ENCODE measurements at places on chromosomes 1 and 21. TPM values are rescaled to one million over a fixed set of nuclear protein-coding genes. Genes with fewer than 3 reads are reported as not detected.
A peak's percentile ranks its signal among the peaks of the same experiment; 100 is the strongest.

DNA sequence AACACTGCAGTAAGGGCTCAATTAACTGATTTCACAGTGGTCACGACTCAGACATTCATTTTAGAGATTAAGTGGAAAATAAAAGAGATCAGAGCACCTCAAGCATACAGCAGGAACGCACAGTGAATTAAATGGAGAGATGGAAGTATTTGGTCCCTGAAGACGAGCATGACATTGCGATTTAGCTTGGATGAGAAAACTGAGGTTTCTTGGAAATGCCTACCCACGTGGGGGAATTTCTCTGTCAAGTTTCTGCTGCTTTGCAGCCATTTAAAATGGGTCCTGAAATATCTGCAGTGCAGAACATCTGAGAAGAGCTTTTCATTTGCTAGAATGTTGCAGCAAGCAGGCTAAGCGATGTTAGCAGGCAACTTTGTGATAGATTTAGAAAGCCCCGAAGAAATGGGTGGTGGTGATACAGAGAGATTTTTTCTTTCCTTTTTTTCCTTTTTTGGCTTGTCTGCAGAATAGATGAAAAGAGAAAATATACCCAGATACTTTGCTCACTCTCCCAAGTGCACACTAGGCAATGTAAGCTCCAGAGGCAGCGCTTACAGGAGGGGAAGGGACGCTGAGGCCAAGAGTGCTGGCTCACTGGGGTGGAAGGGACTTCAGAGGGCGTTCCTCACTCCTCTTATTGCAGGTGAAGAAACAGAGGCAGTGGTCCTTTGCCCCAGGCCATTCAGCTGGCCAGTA lies 258.0 kb downstream of the KCNJ6 start:
- DNase-seq: no peak

- peak; percentile 16 for DNase-seq
These were observed 23.8 kb upstream of the KCNA10 start for GRCh38 chr1:110542725-110543124.

GRCh38 chr21:45525153-45525909 lies 16.9 kb downstream of the SLC19A1 start:
- DNase-seq: no peak

Gene MAP7D1
- 96.2 TPM for total RNA-seq

- DNase-seq: no peak
These were observed 6.7 kb upstream of the CASZ1 start for GRCh38 chr1:10802944-10803715.

DNA sequence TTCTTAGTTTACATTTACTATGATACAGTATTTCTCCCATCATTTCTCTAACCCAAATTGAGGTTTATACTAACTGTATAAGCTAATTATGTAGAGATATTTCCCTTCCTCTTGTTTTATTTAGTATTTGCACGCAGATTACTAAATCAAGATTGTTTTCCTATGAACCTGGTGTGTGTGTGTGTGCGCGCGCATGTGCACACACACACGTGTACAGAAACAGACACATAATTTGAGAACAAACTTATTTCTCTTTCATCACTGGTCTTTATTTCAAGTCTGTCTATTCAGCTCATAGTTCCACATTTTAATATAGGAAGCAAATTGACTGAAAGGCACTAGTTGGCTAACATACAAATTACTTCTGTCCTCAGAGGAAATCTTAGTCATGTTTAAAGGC lies 19.7 kb upstream of the COL24A1 start:
- no peak for DNase-seq

GRCh38 chr1:228445490-228445842 lies 28.8 kb upstream of the TRIM17 start:
- DNase-seq: no peak

Gene SYNC
- 0.51 TPM for total RNA-seq

DNA sequence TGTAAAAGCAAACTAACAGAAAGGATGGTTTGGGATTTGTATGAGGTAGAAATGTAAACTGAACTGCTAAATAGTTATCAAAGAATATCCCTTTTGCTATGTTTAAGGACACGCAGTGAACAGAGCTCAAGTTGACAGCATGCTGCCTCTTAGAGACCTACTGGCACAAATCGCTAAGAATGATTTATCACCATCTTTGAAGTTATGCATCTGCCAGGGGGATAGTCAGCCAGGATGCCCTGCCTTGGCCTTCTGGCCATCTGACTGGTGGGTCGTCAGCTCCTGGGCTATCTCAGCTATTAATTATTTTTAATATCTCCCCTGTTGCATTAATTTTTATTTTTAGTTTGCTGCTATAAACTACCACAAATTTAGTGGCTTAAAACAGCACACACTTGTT lies 334.8 kb upstream of the KAZN start:
- DNase-seq: no peak

- no peak for DNase-seq
These were observed 48.8 kb downstream of the WARS2 start for GRCh38 chr1:119091618-119092017.

DNA sequence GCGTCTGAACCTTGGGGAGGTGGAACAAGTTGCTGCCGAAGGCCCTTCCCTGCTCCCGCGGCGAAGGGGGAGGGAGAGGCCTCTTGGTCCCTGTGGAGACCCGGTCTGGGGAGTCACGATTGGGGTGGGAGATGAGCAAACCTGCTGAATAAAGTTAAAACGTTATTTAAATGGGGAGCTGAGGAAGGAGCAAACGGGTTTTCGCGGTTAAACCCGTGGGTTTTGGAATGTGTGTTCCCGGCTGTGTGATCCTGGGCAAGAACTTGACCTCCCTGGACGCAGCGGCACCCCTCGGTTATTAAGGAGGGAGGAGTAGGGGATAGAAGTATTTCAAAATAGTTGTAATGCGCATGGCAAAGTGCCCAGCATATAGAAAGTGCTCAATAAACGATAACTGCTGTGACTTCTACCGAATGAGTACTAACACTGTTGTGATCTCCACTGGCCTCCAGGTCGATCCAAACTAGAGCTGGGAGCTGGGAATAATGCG lies 3.4 kb downstream of the FAM110D start:
- DNase-seq: no peak

DNA sequence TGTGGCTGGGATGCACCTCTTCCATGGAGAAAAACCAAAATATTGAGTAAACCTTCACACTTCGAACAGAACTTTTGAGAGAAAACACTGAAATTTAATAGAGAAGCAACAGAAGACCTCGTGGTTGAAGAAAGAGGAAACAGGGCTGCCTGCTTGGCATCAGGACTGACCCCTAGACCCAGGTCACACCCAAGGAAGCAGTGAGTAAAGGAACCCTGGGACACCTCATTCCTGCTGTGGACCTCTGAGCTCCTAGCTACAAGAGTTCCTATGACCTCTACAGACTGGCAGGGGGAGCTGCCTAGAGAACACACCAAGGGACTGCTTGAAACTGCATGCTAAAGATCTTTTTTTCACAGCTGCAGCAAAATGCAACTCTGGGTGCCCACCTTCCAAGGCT lies 67.8 kb downstream of the FASLG start:
- DNase-seq: no peak

Gene NDUFS2
- 98.3 TPM for total RNA-seq

Gene ARMH1
- 4.7 TPM for total RNA-seq

DNA sequence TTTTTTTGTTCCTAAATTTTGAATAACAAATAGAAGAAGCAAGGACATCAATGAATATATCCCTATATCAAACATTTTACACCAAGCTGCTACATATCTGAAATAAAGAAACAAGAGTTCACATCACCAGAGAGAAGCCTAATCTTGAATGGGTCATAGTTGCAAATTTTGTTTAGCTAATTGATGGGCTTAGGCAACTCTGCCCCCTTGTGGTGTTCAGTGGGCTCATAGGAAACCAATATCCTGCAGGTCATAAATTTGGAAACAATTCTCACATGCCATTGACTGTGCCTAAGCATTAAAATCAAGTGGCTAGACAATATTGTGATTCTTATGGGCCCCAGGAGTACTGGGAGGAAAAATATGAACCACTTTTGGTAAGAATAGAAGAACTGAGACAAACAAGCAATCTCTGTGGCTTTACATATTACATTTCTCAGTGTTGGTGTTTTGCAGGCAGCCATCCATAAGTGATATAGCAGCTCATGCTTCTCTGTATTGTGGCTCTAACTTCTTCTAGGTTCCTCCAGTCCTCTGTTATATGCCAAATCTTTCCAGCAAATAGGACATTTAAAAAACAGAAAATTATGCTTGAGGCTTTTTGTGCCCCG lies 1262.8 kb upstream of the PRMT6 start:
- peak; percentile 30 for DNase-seq

DNA sequence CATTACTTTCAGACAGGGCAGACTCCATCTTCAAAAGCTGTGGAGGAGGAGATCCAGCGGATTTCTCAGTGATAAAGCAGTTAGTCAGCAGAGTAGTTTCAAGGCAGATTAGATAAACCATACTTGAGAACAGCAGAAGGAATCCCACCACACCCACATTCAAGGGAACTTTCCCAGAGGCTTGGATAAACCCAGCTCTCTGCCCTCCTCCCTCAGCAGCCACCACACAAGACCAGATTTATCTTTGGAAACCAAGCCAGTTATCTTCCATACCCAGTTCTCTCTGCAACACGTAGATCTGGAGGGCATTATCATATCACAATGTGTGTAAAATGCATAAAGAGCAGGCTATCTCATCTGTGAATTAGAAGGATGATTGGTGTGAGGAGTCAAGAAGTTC lies 40.2 kb downstream of the GFI1 start:
- no peak for DNase-seq

Gene MATN1
- not detected for total RNA-seq

Gene PCP4
- total RNA-seq: not detected

Gene RGS1
- total RNA-seq: not detected

DNA sequence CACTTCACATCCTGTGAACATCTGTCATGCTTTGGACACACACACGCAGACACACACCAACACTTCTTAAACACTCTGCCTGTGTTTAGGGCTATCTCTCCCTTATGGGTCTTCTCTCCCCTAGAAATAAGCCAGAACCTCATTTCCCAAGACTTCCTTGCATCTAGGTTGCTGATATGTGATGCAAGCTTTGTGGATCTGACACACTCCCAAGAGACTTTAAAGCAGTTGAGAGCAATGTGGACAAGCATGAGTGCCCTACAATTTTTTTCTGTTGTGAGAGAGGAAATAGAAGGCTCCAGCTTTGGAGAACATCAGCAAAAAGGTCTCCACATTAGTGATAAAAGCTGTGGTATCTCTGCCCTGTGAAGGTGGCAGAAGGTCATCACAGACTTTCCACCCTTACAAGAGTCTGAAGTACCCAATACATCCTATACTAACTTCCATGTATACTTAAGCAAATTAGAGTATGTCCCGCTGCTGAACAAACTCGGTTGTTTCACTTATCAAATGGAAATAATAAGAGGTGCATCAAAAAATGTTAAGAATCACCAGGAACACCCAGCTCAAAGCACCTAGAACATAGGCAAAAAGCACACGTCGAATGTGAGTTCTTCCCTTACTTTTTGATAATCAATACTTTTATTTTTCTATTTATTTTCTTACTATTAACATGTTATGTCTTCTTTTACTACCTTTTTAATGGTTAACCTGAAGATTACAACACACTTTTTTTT lies 267.6 kb downstream of the SETD4 start:
- no peak for DNase-seq

GRCh38 chr1:167747988-167748387 lies 26.2 kb downstream of the MPZL1 start:
- DNase-seq: no peak

GRCh38 chr1:247118946-247119446 lies 14.8 kb upstream of the ZNF669 start:
- peak; percentile 27 for DNase-seq

Gene AGT
- total RNA-seq: 27.5 TPM

Gene C1orf116
- total RNA-seq: 106 TPM

DNA sequence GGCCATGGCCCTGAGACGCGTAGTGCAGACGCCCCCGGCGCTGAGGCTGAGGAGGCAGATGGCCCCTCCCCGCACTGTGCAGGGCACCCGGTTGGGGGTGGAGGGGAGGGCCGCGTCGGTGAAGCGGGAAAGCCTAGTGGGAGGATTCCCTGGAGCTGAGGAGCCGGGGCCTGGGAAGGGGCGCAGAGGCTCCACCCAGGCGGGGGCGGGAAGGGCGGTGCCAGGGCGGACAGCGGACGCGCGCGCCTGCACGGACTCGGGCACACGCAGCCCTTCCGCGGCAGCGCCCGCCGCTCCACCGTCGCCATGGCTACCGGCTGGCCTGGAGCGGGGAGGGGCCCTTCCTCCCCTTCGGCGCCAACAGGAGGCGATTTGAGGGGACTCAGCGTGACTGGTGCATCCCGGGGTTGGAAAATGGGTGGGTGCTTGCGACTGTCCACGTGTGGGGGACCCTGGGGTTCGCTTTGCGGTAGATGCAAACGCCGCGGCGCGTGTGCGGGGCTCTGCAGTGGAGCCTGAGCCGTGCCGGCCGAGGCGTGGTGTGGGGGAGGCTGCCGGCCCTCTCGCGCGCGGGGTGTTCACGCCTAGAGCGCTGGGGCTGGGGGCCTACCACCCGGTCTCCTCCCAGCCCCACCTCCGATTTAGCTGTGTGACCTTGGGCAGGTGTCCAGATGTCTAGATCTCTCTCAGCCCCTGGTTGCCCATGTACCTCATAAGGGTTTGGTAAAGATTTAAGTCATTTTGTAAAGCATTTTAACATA lies 35.1 kb downstream of the PTPRF start:
- DNase-seq: no peak

Gene SPATA17
- 3.0 TPM for total RNA-seq

GRCh38 chr1:160192234-160192633 lies 1.9 kb downstream of the CASQ1 start:
- DNase-seq: no peak

- DNase-seq: no peak
These were observed 32.1 kb downstream of the LRP8 start for GRCh38 chr1:53295726-53296116.

DNA sequence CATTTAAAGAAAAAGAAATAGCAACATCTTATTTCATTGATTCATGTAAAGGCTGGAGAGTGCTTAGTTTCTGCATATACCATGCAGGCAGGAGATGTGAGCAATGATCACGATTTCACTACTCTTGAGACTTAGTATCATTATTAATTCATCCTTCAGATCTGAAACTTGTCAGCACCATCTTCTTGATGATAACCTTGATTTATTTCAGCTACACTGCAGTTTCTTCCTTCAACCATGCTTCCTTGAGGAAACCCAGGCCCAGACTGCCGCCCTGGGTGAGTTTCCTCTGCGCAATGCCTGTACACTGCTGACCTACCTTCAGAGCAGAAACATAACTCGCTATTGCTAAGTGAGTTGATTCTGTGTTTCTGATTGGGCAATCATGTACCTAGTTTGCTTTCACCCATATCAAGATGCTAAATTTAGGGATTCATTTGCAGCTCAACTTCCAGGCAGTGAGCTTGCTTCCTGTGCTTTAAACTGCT lies 13.5 kb upstream of the BCL10 start:
- DNase-seq: no peak

GRCh38 chr1:162822391-162823200 lies 32.1 kb downstream of the HSD17B7 start:
- DNase-seq: peak; percentile 51

GRCh38 chr1:244854166-244854565 lies 10.2 kb downstream of the HNRNPU start:
- no peak for DNase-seq

DNA sequence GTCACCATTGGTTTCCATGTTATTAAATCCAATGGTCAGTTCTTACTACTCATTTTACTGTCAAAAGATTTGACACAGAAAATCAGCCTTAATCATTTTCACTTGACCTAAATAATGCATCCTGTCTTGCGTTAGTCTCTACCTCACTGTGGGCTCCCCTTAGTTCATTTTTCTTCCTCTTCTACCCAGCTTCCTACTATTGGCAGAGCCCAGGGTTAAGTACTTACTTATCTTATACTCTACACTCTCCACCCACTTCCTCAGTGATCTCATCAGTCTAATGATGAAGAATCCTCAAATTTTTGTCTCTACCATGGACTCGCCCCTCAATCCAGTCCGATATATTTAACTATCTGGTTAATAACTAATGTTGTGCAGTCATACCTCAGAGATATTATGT lies 735.9 kb downstream of the KCNT2 start:
- no peak for DNase-seq

Gene SEC22B
- total RNA-seq: 18.7 TPM
